Myometrial cell (primary cell): ENCODE measurements at places on chromosomes 11 and 22. TPM values are rescaled to one million over a fixed set of nuclear protein-coding genes. Genes with fewer than 3 reads are reported as not detected.

OR51A2 gene
- total RNA-seq = not detected in 2 replicates

HPS4 gene
- total RNA-seq = 12.4 and 22.0 TPM in 2 replicates

MUC5AC gene
- not detected in 2 replicates for total RNA-seq

CARD10 gene
- total RNA-seq = 8.7 and 12.1 TPM in 2 replicates

ELFN2 gene
- total RNA-seq = 4.9 and 5.8 TPM in 2 replicates

FAM227A gene
- total RNA-seq = 0.58 and 1.8 TPM in 2 replicates
